Caco-2 (cell line): ENCODE measurements at places on chromosomes 4 and X. TPM values are rescaled to one million over a fixed set of nuclear protein-coding genes. Genes with fewer than 3 reads are reported as not detected.

GRCh38 chrX:81215685-81216084 lies 13.8 kb downstream of the SH3BGRL start:
- H3K27me3 ChIP-seq = no peaks in the 10 kb centered on the region
- no peak overlapping the region for H3K27ac ChIP-seq
- no peaks in the 10 kb centered on the region for H3K4me1 ChIP-seq
- H3K36me3 ChIP-seq = no peaks in the 10 kb centered on the region
- no peak overlapping the region for H3K4me3 ChIP-seq
- DNase-seq = no peak

- no peaks in the 10 kb centered on the region for H3K27me3 ChIP-seq
- H3K36me3 ChIP-seq = no peaks in the 10 kb centered on the region
- no peaks in the 10 kb centered on the region for H3K4me1 ChIP-seq
- no peak overlapping the region for H3K27ac ChIP-seq
- no peak for DNase-seq
Observed at GRCh38 chrX:3514996-3515395, 168.5 kb upstream of the MXRA5 start.

DNA sequence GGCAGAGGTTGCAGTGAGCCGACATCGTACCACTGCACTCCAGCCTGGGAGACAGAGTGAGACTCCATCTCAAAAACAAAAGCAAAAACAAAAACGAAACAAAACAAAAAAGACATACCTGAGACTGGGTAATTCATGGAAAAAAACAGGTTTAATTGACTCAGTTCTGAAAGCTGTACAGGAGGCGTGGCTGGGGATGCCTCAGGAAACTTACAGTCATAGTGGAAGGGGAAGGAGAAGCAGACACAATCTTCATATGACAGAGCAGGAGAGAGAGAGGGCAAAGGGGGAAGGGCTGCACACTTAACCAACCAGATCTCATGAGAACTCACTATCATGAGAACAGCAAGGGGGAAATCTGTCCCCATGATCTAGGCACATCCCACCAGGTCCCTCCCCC lies 229.5 kb downstream of the STK32B start:
- H3K27me3 ChIP-seq = no peaks in the 10 kb centered on the region
- H3K4me3 ChIP-seq = no peak overlapping the region
- no peak for DNase-seq
- no peaks in the 10 kb centered on the region for H3K4me1 ChIP-seq
- H3K27ac ChIP-seq = no peak overlapping the region
- no peaks in the 10 kb centered on the region for H3K36me3 ChIP-seq

DNA sequence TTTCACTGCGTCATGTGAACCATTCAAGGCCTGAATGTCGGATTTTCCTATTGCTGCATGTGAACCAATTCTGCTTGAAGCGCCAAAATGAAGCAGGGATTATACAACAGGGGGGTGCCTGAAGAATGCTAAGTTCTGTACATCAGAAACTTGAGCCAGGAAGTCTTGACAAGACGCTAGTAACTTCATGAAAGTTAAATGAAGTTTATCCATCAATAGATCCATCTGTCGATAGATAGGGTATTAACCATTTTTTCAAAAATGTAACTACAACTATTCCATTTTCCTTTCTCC lies 590 bp upstream of the NAF1 start:
- DNase-seq = no peak
- no peaks in the 10 kb centered on the region for H3K27me3 ChIP-seq
- no peaks in the 10 kb centered on the region for H3K4me1 ChIP-seq

FHIP1A gene
- total RNA-seq = 18.9 and 22.3 TPM in 2 replicates

DNA sequence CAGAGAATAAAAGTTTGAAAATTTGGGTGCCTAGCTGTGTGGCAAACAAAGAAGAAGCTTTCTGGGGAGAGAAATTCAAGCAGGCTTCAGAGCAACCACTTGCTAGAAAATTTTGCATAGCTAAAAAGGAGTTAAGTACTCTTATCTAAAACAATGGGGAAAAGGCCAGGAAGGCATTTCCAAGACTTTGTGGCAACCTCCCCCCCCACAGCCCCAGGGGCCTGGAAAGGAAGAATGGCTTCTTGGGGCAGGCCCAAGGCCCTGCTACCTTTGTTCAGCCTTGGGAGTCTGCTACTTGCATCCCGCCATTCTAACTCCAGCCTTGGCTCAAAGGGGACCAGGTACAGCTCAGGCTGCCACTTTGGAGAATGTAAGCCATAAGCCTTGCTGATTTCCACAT lies 102.2 kb downstream of the PTCHD1 start:
- H3K4me1 ChIP-seq = no peaks in the 10 kb centered on the region
- H3K27me3 ChIP-seq = no peaks in the 10 kb centered on the region
- no peaks in the 10 kb centered on the region for H3K36me3 ChIP-seq
- no peak for DNase-seq
- no peak overlapping the region for H3K4me3 ChIP-seq

DNA sequence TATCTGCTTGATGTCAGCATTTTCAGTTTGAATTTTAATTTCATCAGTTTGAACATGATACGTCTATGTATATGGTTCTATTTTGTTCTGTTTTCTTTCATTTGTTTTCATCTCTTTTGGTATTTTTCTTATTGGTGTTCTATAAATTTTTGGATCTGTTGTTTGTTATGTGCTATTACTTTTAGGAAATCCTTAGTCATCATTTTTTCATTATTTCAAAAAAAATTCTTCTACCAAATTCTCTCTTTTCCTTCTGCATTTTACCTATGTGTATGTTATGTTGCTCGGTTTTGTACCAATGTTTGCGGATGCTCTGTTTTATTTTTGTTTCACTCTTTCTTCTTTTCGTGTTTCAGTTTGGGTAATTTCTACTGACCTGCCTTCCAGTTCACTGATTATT lies 32.8 kb downstream of the NPY2R start:
- H3K27me3 ChIP-seq = no peaks in the 10 kb centered on the region
- no peaks in the 10 kb centered on the region for H3K4me1 ChIP-seq
- H3K27ac ChIP-seq = no peak overlapping the region
- H3K4me3 ChIP-seq = no peak overlapping the region

GRCh38 chr4:36511785-36512184 lies 230.4 kb downstream of the DTHD1 start:
- H3K36me3 ChIP-seq = no peaks in the 10 kb centered on the region
- no peaks in the 10 kb centered on the region for H3K4me1 ChIP-seq
- no peak overlapping the region for H3K4me3 ChIP-seq

GRCh38 chr4:15242021-15242420 lies 185.8 kb upstream of the C1QTNF7 start:
- no peak overlapping the region for H3K27ac ChIP-seq
- no peaks in the 10 kb centered on the region for H3K4me1 ChIP-seq
- no peaks in the 10 kb centered on the region for H3K36me3 ChIP-seq
- no peak overlapping the region for H3K4me3 ChIP-seq
- no peak for DNase-seq
- no peaks in the 10 kb centered on the region for H3K27me3 ChIP-seq

DNA sequence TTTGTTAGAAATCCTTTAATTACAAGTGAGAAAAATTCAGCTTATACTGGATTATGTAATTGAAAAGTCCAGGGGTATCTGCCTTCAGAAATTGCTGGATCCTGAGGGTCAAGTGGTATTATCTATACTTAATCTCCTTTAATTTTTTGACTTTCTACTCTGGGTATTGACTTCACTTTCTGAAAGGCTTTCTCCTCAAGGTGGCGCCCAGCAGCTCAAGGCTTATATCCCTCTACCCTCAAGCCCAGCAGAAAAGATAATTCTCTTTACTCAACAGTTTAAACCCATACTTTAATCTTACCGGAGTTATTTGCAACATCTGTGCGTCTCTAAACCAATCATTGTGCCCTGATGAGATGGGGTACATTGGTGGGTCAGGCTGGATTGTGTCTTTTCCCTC lies 129.5 kb downstream of the LARP7 start:
- no peak overlapping the region for H3K4me3 ChIP-seq
- no peak overlapping the region for H3K27ac ChIP-seq
- H3K4me1 ChIP-seq = 0 out of 2 replicates have a peak, but pooled peaks cover 3% of the 10 kb centered on the region
- no peaks in the 10 kb centered on the region for H3K36me3 ChIP-seq

DNA sequence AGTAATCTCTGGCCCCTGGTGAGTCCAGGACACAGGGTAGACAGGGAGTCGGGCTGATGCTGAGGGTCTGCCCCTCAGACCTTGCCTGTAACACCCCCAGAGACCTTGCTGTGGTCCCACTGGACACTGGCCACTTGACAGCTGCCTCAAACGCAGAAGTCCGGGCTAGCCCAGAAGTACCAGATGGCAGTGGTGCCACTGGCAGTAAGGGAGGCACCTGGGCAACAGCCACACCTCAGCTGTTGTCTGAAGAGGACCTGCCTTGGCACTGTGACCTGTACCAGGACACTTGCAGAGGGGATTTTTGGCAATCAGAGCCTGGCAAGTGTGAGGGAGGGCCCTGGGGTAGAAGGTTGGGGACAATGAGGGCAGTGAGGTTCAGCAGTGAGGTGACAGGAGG lies 63.3 kb upstream of the UXT start:
- DNase-seq = no peak
- no peaks in the 10 kb centered on the region for H3K4me1 ChIP-seq
- no peaks in the 10 kb centered on the region for H3K36me3 ChIP-seq
- no peaks in the 10 kb centered on the region for H3K27me3 ChIP-seq
- no peak overlapping the region for H3K27ac ChIP-seq

DNA sequence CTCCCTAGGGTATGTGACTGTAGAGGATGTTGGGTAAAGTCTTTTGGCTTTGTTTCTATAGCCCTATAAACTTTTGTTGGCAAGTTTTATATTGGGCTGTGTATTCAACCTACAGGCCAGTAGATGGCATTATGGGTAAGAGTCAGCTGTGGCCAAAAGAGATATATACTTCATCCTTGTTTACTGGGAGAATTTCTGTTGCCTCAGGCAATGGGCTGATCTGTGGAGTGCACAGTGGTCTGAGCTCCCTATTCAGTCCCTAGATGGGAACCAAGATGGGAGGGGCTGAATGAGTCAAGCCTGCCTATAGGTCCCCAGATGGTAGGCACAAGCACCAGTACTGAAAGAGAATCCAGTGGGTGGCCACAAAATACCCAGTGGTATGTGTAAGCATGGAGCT lies 580.6 kb downstream of the EPHA5 start:
- H3K36me3 ChIP-seq = no peaks in the 10 kb centered on the region
- H3K27me3 ChIP-seq = no peaks in the 10 kb centered on the region
- DNase-seq = no peak
- no peaks in the 10 kb centered on the region for H3K4me1 ChIP-seq

DNA sequence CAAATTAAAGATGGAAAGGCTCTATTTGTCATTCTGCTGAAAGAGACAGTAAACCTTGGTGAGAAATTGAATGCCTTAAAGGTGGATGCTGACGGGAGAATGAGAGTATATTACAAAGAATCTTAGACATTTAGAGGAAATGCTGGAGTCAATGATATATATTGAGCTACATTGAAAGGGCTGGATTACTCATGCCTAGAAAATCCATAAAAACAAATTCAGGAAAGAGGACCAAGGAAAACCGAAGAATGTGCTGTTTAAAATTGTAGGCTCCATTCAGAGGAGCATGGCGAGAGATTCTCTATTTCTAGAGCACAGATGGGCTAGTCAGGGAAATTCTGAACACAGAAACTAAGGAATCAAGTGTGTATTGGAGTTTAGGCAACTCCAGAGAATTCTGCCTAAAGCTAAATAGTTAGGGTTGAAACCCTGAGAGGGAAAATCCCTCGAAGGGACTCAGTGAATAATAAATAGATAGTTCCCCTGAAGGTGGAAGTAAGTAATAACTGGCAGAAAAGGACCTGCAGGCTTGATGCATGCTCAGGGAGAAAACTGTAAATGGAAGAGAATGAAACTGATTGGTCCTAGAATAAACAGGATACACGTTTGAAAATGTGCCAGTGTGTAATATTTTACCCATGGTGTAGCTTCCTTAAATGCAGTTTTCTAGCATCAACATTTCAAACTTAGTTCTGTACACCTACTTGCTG lies 1532.4 kb upstream of the TENM3 start:
- H3K27me3 ChIP-seq = no peaks in the 10 kb centered on the region
- no peaks in the 10 kb centered on the region for H3K4me1 ChIP-seq
- H3K27ac ChIP-seq = no peak overlapping the region
- H3K4me3 ChIP-seq = no peak overlapping the region
- H3K36me3 ChIP-seq = no peaks in the 10 kb centered on the region
- no peak for DNase-seq

- H3K27me3 ChIP-seq = no peaks in the 10 kb centered on the region
- no peaks in the 10 kb centered on the region for H3K36me3 ChIP-seq
- H3K4me3 ChIP-seq = no peak overlapping the region
- H3K27ac ChIP-seq = no peak overlapping the region
Observed at GRCh38 chr4:173485164-173485563, 44.9 kb downstream of the HAND2 start.
